ENCODE measurements at places on chromosomes 7 and 10.
A peak's percentile ranks its signal among the peaks of the same experiment; 100 is the strongest.

GRCh38 chr10:70840836-70841235, 25.1 kb downstream of the SGPL1 start:
- DNase-seq = no peak

DNA sequence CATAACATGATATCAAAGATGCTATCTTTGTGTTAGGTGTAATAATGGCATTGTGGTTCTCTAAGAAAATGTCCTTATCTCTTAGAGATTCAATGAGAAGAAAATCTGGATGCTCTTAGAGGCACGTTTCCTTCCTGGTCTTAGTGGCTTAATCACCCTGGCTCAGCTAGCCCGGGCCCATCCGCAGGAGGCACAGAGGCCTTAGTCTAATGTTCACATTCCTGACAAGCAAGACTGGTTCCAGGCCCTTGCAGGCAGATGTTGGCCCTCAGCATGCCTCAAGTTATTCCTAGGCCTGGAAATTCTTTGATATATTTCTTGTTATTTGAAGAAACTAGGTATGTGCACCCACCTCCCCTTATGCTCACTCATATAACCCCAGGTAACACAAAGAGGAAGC, 357.6 kb downstream of the SFMBT2 start:
- no peak for DNase-seq

DNA sequence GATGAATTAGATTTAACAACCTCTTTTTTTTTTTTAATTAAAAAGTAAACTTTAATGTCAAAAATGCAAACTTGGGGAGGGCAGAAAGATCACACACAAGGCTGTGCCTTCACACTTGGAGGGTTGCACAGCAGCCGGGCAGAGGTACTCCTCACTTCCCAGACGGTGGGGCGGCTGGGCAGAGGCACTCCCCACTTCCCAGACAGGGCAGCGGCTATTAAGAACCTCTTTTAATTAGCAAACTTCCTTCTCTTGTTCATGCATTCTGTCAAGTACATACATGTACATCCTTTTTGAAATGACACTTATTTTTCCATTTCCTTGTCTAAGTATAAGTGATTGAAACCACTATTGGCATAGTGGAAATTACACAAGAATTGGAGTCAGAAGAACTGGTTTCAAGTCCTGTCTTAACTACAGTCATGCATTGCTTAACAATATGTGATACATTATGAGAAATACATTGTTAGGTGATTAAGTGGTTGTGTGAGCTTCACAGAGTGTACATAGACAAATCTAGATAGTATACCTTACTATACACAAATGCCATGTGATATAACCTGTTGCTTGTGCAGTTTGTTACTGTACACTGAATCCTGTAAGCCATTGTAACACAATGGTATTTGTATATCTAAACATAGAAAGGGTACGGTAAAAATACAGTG, 26.5 kb downstream of the BTRC start:
- no peak for DNase-seq

DNA sequence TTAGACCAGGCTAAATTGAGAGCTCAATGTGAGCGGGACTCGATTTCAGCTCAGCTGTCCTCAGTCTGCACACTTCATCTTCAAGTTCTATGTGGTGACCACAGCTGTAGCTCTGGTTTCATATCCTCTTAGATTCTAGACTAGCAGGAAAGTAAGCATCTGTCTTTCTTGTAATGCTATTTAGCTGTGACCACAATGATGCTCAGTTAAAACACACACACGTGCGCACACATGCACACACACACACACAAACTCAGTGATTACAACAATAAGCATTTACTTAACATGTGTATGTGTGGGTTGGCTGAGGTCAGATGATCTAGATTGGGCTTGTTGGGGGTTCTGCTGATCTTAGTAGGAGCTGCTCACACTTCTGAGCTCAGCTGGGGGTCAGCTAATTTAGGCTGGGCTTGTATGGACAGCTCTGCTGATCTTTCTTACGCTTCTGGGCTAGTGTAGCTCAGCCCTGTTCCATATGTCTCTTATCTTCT, 82.5 kb downstream of the ZNF365 start:
- no peak for DNase-seq

- DNase-seq = no peak
These were observed 5.5 kb upstream of the LAMB4 start for GRCh38 chr7:108135446-108136190.

- DNase-seq = no peak
These were observed 48.4 kb upstream of the BET1 start for GRCh38 chr7:94052398-94053180.

GRCh38 chr7:151431768-151432311, 8.1 kb downstream of the CRYGN start:
- DNase-seq = no peak

DNA sequence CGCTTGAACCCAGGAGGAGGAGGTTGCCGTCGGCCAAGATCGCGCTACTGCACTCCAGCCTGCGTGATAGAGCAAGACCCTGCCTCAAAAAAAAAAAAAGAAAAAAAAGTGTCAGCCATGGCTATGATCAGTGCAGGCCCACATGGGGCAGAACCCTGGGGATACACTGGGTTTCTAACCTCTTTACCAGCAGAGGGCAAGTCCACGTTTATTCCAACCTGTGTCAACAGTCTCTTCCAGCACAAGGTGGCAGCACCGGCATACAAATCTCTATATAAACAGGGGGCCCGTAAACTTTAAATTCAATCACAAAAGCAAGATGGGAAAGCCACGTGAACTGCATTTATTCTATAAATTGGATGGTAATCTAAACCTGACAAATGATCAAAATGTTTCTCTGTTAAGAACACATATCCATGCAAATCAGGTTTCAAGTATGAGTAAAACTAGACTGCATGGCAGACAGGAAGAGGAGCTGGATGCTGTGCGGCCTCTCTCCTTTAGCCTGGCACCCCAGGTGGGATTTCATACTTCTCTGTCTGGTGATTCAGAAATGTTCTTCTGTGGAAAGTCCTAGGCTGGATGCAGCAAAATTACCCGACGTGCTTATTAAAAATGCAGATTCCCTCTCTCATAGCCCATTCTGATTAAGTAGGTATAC, 60.0 kb upstream of the STEAP1B start:
- peak; percentile 63 for DNase-seq

- no peak for DNase-seq
These were observed 35.0 kb upstream of the ZNF32 start for GRCh38 chr10:43683451-43684291.

Data from HuH-7.5 (cell line).